ENCODE measurements at places on chromosomes 12 and 14. TPM values are rescaled to one million over a fixed set of nuclear protein-coding genes. Genes with fewer than 3 reads are reported as not detected.

DNA sequence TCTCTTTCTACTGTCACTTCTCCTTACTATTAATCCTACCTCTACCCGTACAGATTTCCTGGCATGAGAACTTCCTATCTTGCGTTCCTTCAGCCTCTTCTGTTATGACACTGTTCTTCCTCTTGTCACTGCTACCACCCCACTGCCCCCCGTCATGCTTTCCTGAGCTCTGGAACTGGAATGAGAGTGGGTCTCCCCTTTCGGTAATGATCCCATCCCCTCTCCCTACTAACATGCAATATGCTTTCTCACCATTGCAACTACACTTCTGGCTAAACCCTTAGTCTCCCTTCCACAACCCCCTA is 4.9 kb upstream of the AP1G2 start:
- DNase-seq = no peak

DNA sequence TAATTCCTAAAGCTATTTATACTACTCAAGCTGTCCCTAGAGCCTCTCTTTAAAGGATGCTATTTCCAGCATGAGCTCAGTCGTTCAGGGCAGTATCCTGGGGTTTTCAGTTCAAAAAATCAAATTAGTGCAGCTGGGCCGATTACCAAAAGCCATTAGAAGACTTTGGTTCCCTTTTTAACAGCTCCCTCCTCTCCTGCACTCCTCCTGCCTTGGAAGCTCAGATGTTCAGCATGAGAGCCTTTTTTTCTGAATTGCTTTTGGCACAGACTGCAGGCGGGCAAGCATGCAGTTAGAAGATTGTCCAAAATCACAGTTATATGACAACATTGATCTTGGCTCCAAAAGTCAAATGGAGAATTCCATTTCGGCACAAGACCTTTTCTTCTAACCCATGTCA is 179.6 kb downstream of the SLC35F4 start:
- no peak for DNase-seq

GRCh38 chr12:106760184-106760531 is 14.3 kb upstream of the RIC8B start:
- peak; percentile 24 for DNase-seq

GRCh38 chr12:123934016-123934620 is 38.5 kb downstream of the CCDC92 start:
- no peak for DNase-seq

The RASSF3 gene
- 12.4 TPM for total RNA-seq
